Activated T-helper 2 cell treated with anti-CD3 and anti-CD28 coated beads, Interferon-gamma antibody, Interleukin-2, Interleukin-4, amounts not matched to agents 10 μg/mL and 5 μg/mL and 100 μg/mL, durations not matched to agents 14 hours and 24 hours and 36 hours (primary cell): ENCODE measurements at places on chromosomes 7 and 10.

GRCh38 chr10:88991899-88992320 is 1.3 kb downstream of the FAS start:
- DNase-seq: no peak

DNA sequence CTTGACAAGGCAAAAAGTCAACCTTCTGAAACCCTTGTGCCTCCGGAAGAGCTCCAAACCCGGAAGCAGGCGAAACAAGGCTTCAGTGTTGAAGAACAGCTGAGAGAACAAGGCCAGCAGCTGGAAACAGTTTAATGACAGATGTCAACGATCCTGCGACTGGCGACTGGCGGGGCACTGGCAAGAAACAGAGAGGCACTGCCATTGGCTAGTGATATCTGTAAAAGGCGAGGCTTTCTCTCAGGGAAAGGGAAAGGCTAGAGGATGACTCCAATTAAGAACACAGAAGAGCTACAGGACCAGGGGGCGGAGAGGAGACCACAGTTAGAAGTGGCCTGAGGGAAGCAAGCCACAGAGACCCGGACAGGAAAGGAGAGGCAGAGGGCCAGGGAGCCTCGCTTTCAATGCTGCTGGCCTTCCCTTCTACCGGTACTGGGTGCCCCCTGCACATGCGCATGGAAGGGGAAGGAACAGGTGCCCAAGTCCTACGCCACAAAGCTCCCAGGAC is 19.4 kb downstream of the ITGB1 start:
- no peak for DNase-seq

- DNase-seq: no peak
These were observed 10.0 kb upstream of the SGPL1 start for GRCh38 chr10:70805619-70806215.

- DNase-seq: no peak
These were observed 118.5 kb downstream of the RAB18 start for GRCh38 chr10:27622596-27622995.

DNA sequence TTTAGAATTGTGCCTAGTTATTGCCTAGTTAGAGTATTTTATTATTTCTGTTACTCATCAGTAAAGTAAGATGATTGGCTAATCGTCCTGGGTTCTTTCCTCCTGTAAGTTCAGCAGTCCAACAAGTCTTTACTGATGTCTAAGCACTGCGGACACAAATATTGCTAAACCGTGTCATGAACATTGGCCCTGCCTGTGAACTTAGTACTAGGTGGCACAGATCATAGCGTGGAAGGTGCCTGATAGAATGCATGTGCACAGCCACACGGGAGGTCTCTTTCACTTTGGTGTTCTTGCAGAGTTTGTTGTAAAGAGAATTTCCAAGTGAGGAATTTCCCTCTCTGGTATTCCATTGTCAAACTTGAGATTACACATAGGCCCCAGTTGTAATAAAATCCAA is 38.0 kb downstream of the RBM33 start:
- no peak for DNase-seq

- DNase-seq: no peak
These were observed 3.4 kb downstream of the TCF7L2 start for GRCh38 chr10:112953174-112954159.

- peak; percentile 10 for DNase-seq
These were observed 21.9 kb upstream of the KCNK18 start for GRCh38 chr10:117175215-117175900.

- DNase-seq: no peak
These were observed 6.7 kb upstream of the MAFK start for GRCh38 chr7:1523844-1524243.

DNA sequence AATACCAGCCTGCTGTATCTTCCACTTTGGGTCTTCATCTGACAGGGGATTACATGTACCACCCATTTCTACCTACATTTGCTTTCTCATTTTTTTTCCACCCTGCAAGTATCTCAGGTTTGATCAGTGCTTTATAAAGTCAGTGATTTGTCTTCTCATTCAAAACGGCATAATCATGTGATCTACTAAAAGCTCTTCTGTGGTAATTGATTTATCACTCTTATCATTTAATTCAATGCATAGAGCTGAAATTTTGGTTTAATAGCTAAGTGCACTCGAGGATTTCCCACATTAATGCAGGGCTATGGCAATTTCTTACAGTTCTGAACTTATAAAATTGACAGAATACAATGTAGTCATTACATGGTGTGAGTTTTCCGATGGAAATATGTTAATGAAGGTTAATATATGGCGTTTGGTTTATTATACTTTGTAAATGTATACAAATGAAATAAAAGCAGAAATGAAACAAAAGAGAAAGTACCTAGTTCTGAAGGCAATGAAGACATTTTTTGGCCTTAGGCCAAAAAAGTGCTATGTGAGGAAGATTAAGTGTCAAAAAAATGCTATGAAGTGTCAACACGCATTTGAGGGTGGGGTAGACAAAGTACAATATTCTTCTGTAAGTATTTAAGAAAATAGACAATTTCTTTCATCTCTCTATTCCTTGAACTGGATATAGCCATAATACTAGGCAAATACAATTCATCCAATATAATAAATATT is 457.3 kb downstream of the ETV1 start:
- DNase-seq: no peak

- DNase-seq: no peak
These were observed 60.6 kb downstream of the LMBR1 start for GRCh38 chr7:156832195-156832877.
